ENCODE measurements at places on chromosomes 5 and 9. TPM values are rescaled to one million over a fixed set of nuclear protein-coding genes. Genes with fewer than 3 reads are reported as not detected.

DNA sequence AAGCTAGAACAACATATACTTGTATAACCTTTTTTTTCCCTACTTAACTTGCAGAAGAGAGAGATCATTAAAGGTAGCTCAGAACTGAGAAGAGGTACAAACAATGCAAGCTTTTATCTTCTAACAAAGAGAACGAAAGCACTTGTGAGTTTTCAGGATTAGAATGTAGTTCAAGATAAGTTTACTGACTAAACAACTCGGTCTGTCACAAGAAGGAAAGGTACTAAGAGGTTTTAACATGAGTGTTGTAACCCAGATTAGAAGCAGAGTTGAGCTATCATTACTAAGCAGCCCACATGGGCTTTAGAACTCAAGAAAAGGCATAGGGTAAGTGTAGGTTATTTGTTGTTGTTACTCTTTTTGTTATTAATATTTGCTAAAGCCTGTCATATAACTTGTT, 25.2 kb downstream of the GIN1 start:
- DNase-seq, result no peak

DNA sequence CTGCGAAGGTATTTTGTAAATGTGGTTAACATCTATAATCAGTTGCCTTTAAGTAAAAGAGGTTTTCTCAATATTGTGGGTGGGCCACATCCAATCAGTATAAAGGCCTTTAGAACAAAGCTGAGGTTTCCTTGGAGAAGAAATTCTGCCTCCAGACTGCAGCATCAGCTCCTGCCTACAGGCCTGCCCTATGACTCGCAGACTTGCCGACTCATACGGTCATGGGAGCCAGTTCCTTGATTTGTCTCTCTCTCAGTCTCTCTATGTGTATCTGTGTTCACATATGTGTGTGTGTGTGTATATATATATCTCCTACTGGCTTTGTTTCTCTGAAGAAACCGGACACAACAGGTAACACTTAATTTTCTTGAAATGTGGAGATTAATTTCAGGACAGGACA, 45.3 kb downstream of the SLC36A1 start:
- no peak for DNase-seq

- no peak for DNase-seq
Measured at GRCh38 chr5:150574818-150575547, 65.5 kb upstream of the SYNPO start.

GRCh38 chr9:94610181-94610606, 16.6 kb upstream of the FBP2 start:
- DNase-seq, result no peak

DNA sequence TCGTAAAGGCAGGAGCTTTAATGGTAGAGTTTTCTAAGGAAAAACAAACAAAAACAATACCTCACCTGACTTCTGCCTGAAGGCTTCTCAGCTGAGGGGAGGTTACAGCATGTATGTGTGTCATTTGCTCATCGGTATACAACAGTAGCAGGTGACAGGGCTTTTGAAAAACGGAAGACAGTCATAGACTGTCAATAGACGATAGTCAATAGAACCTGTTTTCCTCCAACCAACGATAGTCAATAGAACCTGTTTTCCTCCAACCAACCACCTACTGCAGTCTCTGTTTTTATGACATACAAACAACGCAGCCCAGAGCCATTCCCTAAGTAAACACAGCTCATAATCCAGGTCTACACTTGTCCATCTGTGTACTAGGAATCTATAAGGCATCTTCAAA, 74.6 kb downstream of the RETREG1 start:
- DNase-seq, result no peak

DNA sequence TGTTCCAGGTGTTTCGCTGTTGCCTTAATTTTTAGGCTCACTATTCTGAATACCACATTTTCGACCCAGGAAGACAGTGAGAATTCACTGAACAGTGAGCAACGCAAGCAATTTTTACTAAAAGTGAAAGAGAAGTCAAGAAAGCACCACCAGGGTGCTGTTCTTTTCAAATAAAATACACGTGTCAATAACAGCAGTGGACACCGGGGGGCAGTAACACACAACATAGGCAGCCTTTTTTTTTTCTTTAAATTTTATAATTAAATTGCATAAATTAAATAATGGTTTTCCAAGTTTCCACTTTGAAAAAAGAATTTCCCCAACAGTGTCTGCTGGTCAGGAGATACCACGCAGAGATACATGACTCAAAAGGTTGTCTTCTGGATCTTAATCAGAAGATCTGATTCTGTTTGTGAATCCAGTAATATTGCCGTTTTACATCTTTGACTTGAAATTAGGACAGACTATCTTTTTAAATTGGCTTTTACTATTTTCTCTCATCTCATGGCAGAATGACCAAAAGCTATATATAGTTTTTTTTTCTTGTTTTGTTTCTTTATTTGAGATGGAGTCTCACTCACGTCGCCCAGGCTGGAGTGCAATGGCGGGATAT, 47.1 kb upstream of the SH3GL2 start:
- peak; percentile 52 for DNase-seq

DNA sequence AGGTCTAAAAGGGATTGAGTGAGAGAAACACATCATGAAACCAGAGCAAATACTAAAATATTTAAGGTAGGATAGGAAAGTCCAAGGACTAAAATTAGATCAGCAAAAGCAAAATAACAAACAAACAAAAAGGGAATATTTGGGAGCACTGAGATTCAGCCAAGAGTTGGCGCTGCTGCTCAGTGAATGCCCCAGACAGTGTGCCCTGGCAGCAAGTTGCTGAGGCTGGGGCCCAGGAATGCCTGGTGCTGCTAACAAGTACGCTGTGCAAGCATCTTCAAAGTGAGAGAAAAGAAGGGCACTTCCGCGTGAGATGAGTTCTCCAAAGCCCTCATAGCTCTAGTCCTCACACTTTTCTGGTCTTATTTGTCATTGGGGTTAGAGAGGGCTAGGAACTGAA, 603.3 kb downstream of the EFNA5 start:
- no peak for DNase-seq

- no peak for DNase-seq
Measured at GRCh38 chr9:23651051-23651450, 175.0 kb downstream of the ELAVL2 start.

GRCh38 chr9:137771580-137771979, 106.0 kb upstream of the CACNA1B start:
- no peak for DNase-seq

DNA sequence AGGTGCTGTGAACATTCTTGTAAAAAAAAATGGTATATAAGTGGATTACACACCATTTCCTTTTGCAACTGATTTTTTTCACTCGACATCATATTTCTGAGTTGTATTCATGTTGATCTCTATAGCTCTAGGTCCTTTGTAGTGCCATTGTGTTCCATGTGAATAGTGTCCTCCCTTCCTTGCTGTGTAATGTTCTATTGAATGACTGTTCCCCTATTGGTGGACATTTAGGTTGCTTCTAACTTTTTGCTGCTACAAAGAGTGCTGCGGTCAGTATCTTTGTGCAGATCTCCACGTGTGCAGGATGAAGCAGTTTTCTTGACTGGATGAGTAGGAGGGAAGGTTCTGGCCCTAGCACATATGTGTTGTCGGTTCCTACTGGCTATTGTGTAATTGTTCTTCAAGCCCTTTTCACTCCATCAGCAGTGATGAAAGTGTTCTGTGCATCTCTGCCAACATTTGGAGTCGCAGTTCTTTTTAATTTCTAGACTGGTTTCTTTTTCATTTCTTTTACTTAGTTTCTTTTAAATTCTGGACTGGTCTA, 20.2 kb downstream of the DAB2IP start:
- no peak for DNase-seq

- no peak for DNase-seq
Measured at GRCh38 chr9:12318732-12319685, 374.2 kb upstream of the TYRP1 start.

DNA sequence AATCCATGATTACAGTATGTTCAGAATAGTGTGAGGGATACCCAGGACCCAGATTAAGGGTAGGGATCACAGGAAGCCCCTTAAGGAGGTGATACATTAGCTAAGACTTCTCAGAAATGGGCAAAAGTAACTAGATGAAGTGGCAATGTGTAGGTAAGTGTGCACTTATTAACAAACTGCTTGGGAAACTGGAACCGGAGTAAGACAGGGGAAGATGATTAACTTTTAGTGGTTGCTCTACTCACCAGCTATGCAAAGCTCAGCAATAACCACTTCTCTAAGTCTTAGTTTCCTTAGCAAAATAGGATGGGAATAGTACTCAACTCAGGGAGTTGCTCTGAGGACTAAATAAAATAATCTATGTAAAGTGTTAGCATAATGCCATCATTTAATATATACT, 182.2 kb downstream of the MCTP1 start:
- no peak for DNase-seq

GRCh38 chr9:89752154-89752553, 147.3 kb downstream of the GADD45G start:
- no peak for DNase-seq

Gene STK32A
- not detected for total RNA-seq

Gene EGFL7
- total RNA-seq, result 1.9 TPM

Gene STARD4
- 55.9 TPM for total RNA-seq

Gene SLC36A2
- not detected for total RNA-seq

Gene NDUFA8
- total RNA-seq, result 42.2 TPM

Gene CTXN3
- total RNA-seq, result not detected

Gene MYOZ3
- not detected for total RNA-seq
